Left hindlimb (tissue), 1 donor: ENCODE measurements at places on chromosomes 7 and 10.

DNA sequence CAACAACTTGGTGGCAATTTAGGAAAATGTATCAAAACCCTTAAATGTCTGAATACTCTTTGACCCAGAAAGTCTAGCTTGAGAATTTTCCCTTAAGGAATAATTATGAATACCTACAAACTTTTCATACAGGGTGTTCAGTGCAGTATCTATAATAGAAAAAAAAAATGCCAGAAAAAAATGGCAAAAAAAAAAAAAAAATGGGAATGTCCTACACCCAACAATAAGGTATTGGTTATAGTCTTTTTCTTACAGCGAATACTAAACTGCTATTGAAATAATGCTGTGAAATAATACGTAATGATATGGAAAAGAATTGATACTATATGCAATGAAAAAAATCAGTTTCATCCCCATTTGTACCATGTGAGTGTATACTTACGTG, 44.3 kb downstream of the ZNF800 start:
- DNase-seq = no peak

DNA sequence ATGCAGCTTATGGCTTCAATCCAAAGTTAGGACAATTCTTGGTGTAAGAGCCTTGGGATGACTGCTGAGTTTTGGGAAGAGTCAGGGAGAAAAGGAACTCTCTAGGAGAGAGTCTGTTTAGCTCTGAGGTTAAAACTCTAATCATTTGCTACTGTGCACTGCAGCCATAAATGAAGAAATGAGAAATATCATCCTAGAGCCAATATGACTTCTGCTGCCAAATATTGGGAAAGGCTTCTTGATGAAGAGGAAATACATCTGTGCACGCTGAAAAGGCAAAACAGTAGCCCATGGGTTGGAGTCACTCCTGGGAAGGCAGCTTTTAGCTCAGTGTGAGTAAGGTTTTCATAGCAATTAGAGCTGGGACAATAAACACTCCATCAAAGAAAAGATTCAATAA, 308.8 kb downstream of the SFMBT2 start:
- no peak for DNase-seq

DNA sequence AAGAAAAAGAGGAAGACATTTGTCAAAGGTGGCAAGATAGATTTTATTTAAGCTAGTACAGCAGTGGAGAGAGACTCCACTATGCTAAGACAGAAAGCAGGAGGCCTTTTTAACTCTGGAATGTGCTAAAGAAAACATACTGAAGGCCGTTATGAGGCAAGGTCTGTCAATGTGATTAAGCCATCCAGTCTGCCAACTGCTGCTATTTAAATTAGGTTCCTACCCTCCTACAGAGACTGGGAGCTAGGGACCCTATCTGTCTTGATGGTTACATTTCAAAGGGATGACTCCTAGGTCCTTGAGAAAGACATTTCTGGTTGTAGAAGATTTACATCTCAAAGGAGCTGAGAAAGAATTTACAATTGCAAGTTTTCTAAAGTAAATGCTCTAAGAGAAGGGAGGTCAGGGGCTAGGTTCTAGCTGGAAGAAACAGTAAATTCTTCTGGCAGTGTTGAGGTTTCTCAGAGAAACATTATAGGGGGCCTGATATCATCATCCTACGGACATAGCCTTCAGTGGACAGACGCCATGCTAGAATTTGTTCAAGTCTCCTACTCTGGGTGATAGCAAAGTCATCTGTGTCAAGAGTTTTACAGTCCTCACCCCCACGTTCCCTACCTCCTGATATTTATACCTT, 211.6 kb downstream of the PHF14 start:
- DNase-seq = no peak

DNA sequence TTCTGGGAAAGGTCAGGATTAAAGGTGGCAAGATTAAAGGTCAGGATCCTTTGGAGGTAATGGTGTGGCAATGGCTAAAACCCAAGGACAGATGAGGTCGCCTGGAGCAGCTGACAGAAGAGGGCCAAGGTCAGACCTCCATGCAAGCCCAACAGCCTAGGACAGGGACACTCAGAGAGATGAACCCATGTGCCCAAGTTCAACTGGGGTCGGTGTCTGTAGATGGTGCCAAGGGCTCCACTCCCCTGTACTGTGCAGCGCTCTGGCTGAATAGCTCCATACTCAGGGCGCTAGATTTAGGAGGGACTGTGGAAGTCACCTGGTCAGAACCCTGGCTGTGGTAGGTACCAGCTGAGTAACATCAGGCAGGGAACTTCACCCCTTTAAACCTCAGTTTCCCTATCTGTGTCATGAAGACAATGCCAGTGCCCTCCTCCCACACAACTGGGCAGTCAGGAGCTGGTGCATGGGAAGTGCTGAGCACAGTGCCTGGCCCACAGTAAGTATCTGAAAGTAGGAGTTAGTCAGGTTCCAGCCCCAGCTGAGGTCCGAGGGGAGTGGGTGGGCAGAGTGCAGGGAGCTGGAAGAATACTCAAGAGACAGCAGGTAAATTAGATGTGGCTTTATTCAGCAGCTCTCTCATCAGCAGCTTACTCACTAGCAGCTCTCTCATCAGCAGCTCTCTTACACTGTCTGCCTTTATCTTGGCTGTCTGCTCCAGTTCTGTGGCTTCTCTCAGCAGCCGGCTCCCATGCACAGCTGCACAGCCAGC, 327.1 kb downstream of the GLRX3 start:
- no peak for DNase-seq

DNA sequence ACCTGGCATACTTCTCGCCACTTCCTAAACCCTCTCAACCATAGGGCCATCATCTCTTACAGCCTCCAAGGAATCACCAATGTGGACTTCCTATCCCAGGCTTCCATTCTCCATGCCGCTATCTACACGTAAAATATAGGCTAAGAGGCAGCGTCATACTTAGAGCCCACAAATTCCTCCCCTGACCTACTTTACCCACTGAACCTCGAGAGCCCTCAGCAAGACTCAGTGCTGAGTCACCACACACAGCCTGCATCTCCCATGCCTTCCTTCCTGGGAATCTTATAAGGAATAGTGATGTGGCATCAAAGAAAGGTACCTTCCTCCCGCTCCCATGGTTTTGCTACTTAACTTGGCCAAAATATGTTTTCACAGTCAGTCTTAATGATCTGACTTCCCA, 435.6 kb upstream of the NFE2L3 start:
- no peak for DNase-seq

- no peak for DNase-seq
Measured at GRCh38 chr10:35306852-35307251, 29.5 kb upstream of the CCNY start.

- DNase-seq = no peak
Measured at GRCh38 chr10:85612378-85612775, 754.2 kb downstream of the GRID1 start.

GRCh38 chr7:131882321-131882720, 325.9 kb upstream of the PODXL start:
- no peak for DNase-seq

DNA sequence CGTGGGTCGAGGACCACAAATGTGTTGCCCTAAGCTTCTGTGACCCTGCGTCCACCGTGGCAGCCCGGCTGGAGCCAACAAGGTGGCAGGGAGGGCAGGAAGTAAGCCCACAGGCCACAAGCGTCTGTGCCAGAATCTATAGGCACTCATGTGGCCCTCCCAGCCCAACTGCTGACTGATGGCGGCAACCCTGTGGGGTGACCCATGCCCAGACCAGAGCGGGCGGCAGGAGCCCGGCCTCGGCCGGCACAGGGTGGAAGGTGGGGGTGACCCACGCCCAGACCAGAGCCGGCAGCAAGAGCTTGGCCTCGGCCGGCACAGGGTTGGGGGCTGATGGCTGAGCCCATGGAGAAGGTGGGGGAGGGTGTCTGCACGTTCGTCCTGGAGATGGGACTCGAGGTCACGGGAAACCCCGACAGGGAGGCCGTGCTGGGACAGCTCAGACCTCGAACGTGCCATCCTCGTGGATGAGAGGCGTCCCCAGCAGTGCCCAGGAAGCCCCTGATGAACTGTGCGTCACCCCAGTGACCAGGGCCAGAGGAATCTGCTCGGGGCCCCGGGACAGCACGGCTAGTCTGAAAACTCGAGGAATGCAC, 181.0 kb downstream of the ELFN1 start:
- DNase-seq = peak; percentile 21

- DNase-seq = no peak
Measured at GRCh38 chr7:125547505-125547904, 617.9 kb upstream of the POT1 start.

DNA sequence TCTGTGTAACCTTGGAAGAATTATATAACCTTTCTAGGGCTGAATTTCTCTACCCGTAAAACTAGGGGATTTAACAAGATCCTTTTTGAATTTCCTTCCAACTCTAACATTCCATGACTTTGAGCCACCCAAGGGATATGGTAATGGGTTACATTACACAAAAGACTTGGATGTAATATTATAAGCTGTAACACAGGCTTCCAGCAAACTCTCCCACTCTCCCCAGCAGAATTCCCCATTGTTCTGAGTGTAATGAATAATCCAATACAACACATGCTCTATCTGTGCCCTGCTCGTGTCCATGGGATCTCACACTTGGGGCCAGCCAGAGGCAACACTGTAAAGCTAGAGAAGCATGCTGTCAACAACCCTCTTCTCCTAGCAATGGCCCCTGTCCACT, 790.6 kb upstream of the AUTS2 start:
- no peak for DNase-seq

DNA sequence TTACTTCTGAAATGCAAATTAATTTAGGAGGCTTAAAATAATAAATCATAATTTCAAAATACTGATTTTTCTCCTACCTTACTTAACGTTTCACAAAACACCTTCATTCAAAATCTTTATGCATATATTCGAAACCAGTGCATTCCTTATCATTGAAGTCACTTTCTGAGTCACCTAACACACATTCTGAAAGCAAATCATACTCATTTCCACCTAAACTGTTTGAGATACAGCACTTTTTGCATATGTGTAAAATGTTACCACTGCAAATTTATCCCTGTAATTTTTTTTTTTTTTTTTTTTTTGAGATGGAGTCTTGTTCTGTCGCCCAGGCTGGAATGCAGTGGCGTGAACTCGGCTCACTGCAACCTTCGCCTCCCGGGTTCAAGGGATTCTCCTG, 15.7 kb downstream of the PPP3CB start:
- DNase-seq = no peak

GRCh38 chr10:3255075-3255474, 82.5 kb upstream of the PITRM1 start:
- DNase-seq = no peak

GRCh38 chr7:157432957-157433576, 96.3 kb downstream of the DNAJB6 start:
- DNase-seq = no peak

DNA sequence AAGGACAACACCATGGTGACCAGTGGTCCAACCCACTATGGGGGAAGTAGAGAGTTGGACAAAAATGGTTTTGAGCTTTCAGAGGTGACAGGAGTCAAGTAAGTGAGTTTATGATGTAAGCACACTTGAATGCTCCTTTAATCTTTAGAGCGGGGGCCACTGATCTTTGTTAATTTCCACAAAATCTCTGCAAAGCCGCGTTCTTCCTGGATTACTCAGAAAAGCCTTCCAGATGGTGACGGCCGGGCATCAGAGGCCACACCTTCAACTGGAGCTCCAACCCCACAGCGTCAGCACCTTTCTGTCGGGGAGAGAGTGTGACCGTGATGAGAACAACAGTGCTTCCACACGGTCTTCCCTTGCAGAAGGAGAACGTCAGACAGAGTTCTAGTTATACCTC, 35.2 kb upstream of the KLF6 start:
- no peak for DNase-seq

DNA sequence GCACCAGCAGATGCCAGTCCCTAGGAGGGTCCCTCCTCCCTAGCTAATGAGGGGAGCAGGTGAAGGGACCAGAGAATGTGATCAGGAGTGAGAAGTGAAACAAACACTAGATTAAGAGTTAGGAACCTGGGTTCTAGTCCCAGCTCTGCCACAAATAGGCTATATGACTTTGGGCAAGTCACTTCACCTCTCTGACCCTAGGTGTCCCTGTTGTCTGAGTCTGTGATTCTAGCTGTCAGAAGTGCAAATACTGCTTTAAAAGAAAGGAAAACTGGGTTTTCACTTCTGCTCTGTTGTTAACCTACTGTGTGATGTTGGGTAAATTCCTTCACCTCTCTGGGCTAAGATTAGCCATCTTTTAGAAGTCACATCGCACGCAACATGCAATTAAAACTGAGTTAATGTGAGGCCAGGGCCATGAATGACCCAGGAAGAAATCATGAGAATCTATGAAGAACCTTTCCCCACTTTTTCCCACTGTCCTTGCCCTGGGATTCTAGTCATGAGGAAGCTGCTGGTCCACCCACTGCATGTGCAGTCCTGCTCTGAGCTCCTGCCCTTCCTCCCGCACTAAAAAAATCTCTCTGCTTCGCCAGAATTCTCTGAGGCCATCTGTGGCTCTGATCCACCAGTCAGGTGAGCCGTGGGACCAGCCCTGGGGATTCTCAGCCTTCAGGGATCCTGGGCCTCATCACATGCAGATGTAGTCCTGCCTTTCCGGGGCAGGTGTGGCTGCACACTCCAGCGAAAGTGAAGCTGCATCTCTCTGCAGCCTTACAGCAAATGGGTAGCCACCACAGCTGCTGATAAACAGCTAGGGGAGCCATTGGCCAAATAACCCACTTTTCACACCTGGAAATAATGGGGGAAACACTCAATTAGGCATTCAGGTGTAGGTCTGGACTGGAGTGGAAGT, 181.7 kb downstream of the PLXNA4 start:
- no peak for DNase-seq

GRCh38 chr7:94655848-94656657, at the start of gene SGCE:
TSS of gene SGCE (minus strand) at chr7:94656133. CDS start at chr7:94656098, 35 bp downstream.
- peak; percentile 93 for DNase-seq

GRCh38 chr10:48412933-48413332, 106.5 kb downstream of the MAPK8 start:
- no peak for DNase-seq

DNA sequence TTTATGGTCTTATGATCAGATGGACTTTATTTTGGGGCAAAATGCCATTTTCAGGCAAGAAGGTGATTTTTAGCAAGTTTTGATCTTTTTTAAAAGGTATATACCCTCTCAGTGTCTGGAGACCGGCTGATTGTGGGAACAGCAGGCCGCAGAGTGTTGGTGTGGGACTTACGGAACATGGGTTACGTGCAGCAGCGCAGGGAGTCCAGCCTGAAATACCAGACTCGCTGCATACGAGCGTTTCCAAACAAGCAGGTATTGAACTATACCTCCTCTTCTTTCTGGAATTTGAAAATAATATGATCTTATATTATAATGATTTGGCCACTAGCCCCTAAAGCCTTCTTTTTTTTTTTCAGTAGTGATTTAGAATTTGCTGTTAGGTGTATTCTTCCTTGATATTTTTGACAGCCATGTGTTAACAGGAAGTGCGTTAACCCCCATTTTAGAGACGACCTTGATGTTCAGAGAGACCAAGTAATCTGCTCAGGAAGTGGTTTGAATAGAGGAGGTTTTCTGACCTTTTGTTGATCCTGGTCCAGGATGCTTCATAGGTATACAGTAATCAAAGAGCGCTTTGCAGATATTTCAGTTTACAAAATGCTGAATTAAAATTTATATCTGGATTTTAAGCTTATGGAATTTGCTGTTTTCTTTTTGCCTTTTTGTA, 6.2 kb downstream of the BUB3 start:
- DNase-seq = no peak
